Ascending aorta (tissue), 2 donors: ENCODE measurements at places on chromosomes 6 and 20.

GRCh38 chr20:37075932-37076685, 19.7 kb downstream of the RBL1 start:
- DNase-seq: no peak

DNA sequence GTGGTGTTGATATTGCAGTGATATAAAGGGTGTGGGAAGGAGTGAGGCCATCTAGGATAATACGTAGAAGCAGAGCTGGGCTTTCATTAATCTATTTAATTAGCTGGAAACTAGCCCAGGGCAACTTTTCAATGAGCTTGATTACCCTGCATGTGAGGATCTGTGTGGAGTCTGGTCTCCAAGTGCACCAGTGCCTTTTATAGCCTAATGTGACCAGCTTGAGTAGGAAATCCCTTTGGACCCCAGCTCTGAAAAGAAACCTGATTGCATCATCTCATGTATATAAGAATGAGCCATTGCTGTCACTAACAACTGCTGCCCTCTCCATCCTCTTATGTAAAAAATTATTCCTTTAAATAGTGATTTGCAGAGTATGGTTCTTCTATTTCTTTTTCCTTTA, 72.6 kb downstream of the CD109 start:
- no peak for DNase-seq

GRCh38 chr6:9482030-9482738, 932.7 kb downstream of the TFAP2A start:
- DNase-seq: no peak

- DNase-seq: no peak
Observed at GRCh38 chr6:52731719-52732118, 31.6 kb downstream of the GSTA2 start.

DNA sequence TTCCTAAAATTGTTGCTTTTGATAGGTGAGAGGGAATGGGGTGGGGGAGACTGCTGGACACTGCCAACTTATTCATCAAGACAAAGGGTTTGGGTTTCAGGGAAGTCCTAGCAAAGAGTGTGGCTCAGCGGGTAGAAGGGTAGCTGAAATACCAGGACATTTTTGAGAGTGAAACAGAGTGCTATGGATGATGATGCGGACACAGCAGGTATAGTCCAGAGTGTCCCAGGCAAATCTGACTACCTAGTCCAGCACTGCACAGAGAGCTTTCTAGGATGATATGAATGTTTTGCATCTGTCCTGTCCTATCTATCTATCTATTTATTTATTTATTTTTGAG, 154.3 kb downstream of the BCAS1 start:
- no peak for DNase-seq

- DNase-seq: no peak
Observed at GRCh38 chr6:13281686-13282085, 46.7 kb downstream of the TBC1D7 start.

DNA sequence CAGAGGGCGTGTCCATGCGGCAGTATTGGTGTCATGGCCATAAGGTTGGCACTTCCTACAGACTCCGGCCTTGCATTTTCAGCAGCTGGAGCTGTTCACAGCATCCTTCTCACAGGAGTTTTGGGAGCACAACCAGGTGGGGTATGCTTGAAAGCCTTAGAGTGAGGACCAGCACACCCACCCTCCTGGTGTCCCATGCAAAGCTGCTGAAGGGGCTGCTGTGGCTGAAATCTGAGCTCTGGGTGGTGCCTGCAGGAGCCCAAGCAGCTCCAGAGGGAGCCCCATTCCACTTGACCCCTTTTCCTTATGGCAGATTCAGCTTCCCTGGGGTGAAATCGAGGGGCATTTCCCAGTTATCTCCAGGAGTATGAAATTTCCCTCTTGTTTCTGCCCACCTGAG, 74.0 kb upstream of the BHLHE23 start:
- no peak for DNase-seq

DNA sequence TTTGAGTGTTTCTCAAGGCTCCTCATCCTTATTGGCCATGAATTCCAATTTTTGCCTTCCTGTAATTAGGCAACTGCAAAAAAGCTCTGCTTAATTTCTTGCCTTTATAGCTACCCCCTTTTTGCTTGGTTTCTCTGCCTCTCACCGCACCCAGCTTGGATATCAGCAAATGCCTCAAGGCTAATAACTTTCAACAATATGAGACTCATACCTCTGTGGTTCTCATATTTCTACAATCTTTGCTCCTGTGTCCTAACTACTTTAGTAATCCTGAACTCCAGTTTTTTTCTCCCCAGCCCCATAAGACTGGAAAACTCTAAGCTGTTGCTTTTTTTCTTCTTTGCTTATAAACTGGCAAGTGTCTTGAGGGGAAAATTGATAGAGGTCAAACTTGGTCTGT, 88.8 kb downstream of the EYA2 start:
- DNase-seq: no peak

- no peak for DNase-seq
Observed at GRCh38 chr20:12012241-12013222, 94.8 kb downstream of the BTBD3 start.

DNA sequence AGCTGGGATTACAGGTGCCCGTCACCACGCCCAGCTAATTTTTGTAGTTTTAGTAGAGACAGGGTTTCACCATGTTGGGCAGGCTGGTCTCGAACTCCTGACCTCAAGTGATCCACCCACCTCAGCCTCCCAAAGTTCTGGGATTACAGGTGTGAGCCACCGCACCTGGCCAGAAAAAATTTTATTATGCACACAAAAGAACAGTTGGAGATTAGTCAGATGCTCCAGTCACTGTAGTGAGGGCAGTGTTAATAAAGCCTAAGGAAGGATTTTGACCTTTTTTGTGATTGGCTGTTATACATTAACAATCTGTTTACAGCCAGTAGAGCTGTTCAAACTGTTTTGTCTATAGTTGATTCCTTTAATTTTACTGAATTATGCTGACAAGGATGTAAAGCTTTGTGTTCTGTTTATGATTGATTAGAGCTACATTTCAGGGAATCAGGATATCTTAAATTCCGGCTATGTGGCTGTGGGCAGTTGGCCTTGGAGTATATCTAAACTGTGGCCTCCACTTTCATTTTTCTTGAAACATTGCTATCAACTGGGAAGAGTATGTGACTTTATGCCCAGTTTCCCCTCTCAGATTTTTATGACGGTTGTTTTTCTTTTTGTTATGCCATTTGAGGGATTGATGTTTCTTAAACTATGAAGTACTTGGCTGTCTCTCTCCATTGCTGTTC, 9.9 kb downstream of the ZSWIM3 start:
- DNase-seq: no peak

- no peak for DNase-seq
Observed at GRCh38 chr6:43742931-43743632, 26.9 kb upstream of the VEGFA start.

GRCh38 chr20:3847429-3847940, 851 bp downstream of the MAVS start:
- DNase-seq: no peak

GRCh38 chr6:31308050-31308844, 36.4 kb upstream of the HLA-C start:
- DNase-seq: no peak

- DNase-seq: peak; percentile 86
Observed at GRCh38 chr6:35497571-35498421, 917 bp upstream of the TEAD3 start.

- no peak for DNase-seq
Observed at GRCh38 chr20:17827759-17828559, 128.2 kb downstream of the BANF2 start.

GRCh38 chr6:36124881-36125280, 5.4 kb upstream of the MAPK13 start:
- no peak for DNase-seq

GRCh38 chr20:8428988-8429387, 296.9 kb downstream of the PLCB1 start:
- DNase-seq: no peak

- DNase-seq: no peak
Observed at GRCh38 chr6:164347455-164347854, 932.9 kb downstream of the QKI start.

GRCh38 chr6:128767705-128768104, 115.2 kb upstream of the LAMA2 start:
- no peak for DNase-seq

GRCh38 chr20:48696671-48697070, 131.1 kb downstream of the PREX1 start:
- DNase-seq: no peak

GRCh38 chr6:43395776-43396175, 26.3 kb upstream of the ZNF318 start:
- DNase-seq: no peak

GRCh38 chr20:45886590-45887345, 654 bp downstream of the SPATA25 start:
- no peak for DNase-seq

GRCh38 chr6:52263709-52264540, 19.6 kb upstream of the IL17F start:
- peak; percentile 70 for DNase-seq

DNA sequence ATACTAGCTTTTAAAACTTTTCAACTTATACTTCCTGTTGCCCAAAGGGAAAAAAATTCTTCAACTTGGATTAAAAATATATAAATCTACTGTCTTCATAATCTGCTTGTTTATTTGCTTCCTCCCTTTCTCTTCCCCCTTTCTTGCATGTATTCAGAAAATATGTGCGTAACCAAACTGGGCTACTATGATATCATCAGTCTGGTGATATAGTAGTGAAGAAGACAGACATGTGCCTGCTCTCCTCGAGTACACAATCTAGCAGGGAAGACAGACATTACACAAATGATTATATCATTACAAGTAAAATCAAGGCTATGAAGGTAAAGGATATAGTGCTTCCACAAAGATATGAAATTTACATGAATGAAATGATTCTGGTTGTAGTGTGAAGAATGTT, 31.0 kb downstream of the IBTK start:
- DNase-seq: no peak

DNA sequence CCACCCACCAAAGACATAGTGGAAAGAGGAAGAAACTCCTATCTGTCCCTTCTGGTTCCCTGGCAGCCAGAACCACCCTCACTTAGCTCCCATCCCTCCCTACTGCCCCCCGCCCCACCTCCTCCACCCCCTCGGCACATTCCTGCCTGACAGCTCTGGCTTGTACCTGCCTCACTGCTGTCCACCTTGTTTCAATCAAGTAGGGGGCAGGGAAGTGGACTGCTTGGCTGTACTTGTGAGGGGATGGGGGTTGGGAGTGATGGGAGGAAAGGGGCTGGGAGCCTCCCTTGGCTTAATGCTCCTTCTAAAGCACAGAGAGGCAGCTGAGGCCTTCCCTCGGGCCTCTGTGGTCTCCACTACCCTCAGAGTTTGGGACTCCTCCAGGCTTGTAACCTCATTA, 22.1 kb upstream of the ZNF76 start:
- no peak for DNase-seq

GRCh38 chr6:75337835-75338580, 53.4 kb upstream of the TMEM30A start:
- DNase-seq: no peak

- DNase-seq: no peak
Observed at GRCh38 chr6:24802271-24803059, 3.7 kb upstream of the ARMH2 start.

DNA sequence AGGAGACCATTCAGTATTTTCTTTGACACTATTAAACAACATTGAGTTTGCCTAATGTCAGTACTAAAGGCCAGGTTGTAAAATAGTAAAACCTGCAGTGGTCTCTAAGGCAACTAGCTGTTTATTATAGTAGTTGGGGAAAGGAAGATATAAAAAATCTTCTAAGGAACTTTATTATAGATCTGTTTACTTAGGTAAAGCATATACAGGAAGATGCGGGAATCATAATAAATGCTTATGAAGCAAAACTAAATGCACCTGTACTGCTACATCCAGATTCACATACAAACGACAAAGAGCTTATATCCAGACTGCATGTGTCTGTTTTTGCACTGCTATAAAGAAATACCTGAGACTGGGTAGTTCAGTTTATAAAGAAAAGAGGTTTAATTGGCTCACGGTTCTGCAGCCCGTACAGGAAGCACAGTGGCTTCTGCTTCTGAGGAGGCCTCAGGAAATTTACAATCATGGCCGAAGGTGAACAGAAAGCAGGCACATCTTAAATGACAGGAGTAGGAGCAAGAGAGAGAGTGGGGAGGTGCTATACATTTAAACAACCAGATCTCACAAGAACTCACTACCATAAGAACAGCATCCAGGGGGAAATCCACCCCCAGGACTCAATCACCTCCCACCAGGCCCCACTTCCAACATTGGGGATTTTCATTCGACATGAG, 8.7 kb upstream of the TRIM39 start:
- DNase-seq: no peak

DNA sequence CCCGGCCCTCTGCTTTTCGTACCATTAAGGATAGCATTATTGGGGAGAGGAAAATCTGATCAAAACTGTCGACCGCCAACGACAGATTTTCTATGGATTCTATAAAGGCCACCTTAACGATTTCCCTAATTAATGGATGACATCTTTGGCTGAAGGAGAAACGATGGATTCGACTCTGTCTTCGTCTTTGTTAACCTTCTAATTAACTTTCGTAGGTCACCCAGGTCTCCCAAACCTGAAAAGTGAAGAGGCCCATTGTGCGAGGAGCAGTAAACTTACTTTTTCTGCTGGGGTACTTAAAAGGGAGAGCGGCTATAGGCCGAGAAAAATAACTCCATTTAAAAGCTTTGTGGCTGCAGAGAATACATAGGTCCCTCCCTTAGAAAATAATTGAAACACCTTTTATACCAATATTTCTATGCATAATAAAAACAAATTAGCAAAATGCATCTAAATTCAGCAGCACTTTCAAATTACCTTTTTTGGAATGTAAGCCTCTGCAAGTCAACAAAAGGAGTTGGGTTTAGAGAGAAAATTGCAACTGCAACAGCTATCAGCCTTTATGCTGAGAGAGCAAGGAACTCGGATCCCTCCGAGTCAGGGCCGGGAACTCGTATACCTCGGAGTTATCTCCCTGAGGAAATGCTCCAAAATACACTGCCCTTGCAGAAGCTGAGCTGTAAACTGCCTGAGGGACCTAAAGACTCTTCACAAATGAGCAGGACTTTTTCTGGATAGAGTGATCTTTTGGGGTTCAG, 31.4 kb upstream of the NR2E1 start:
- DNase-seq: no peak

- no peak for DNase-seq
Observed at GRCh38 chr20:32462900-32463641, 104.9 kb downstream of the ASXL1 start.

DNA sequence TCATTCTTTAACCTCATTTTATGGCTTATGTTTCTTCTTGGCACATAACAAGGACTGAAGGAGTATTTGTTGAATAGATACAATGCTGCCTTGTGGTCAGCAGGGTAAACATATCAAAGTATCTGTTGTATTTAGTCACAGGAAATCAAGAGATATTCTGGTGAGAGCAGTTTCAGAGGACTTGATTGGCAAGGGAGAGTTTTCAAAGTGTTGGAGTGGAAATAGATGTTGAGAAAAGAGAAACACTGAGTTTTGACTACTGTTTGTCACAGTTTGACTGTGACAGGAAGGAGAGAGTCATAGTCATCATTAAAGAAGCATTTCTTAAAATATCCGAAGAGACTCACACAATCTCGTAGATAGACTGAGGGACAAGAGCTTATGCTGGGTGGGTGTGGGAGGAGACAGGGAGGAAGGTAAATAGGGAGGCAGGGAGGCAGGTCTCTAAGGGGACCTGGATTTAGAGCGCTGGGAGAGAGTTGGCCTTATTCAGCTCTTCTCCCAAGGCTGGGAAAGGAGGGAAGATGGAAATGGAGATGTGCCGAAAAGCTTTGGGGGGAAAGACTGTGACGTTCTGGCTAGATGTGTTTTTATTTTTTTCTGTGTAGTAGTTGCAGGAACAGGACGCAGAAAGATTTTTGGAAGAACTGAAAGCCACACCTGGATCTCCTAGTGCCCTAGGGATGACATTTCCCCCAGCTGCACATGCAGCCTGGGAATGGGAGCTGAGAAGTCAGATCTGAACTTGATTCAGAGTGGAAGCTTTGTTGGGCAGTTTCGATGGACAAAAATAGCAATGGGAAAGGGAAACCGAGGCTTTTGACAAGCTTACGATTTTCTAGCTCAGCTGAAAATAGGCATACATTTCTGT, 65.0 kb upstream of the IFNGR1 start:
- no peak for DNase-seq
